Ovary (tissue), 10 donors: ENCODE measurements at places on chromosomes 7 and 10. TPM values are rescaled to one million over a fixed set of nuclear protein-coding genes. Genes with fewer than 3 reads are reported as not detected.

DNA sequence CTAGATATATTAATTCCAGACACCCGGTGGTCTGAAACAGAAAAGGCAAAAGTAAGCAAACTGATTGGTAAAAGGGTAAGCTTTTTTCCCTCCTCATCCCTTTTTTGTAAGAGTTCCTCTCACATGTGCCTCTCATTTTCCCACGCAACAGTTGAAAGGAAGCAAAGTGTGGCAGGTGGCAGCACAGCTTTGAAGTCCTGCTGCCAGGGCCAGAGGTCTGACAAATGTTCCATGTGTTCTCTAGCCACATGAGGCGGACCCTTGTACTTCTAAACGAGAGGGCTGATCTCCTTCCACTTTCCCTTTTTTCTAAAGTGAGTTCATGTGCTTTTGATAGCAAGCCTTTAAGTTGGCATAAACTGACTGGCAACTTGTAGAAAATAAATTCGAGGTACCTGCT, 217.5 kb downstream of the POLR1F start:
- DNase-seq, result no peak

GRID2IP gene
- total RNA-seq, result 0.34 TPM

PLPP4 gene
- total RNA-seq, result 0.23 TPM

TRIM73 gene
- total RNA-seq, result 4.7 TPM
